ENCODE measurements at places on chromosomes 4 and X. TPM values are rescaled to one million over a fixed set of nuclear protein-coding genes. Genes with fewer than 3 reads are reported as not detected.

Gene BLTP1
- total RNA-seq = 133 TPM

Gene PCSK1N
- not detected for total RNA-seq

Gene EREG
- 5.2 TPM for total RNA-seq

Gene TMEM31
- 0.32 TPM for total RNA-seq

Gene MORC4
- 30.6 TPM for total RNA-seq

Gene ZNF182
- 3.2 TPM for total RNA-seq

Gene ATOH1
- total RNA-seq = not detected

Gene HSD17B13
- total RNA-seq = not detected

Gene TLR8
- not detected for total RNA-seq

Measured in fibroblast of villous mesenchyme (primary cell).